Activated CD8-positive, alpha-beta memory T cell treated with anti-CD3 and anti-CD28 coated beads for 1 hour (primary cell): ENCODE measurements at places on chromosomes 12 and 14.
A peak's percentile ranks its signal among the peaks of the same experiment; 100 is the strongest.

GRCh38 chr12:11657511-11657910, 8.0 kb downstream of the ETV6 start:
- no peak for DNase-seq

GRCh38 chr14:94129758-94130414, 482 bp upstream of the IFI27L2 start:
- DNase-seq: no peak

DNA sequence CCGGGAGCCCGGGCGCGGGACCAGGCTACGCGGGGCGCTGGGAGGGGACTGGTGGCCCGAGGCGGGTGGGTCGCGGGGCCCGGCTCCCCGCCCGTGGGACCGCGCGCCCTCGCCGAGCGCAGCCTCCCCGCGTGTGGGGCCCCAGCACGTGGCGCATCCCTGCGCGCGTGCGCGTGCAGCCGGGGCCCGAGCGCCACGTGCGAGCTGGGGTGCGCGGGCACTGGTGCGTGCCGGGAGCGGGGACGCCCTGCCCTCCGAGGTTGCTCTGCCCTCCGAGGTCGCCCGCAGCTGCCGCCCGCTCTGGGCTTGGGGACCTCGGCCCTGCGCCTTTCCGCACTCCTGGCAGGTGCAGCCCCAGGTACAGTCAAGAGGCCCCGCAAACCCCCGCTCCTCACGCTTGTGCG, 365 bp upstream of the CCDC88C start:
- peak; percentile 42 for DNase-seq

- no peak for DNase-seq
These were observed 38.9 kb downstream of the BEGAIN start for GRCh38 chr14:100548295-100548655.

DNA sequence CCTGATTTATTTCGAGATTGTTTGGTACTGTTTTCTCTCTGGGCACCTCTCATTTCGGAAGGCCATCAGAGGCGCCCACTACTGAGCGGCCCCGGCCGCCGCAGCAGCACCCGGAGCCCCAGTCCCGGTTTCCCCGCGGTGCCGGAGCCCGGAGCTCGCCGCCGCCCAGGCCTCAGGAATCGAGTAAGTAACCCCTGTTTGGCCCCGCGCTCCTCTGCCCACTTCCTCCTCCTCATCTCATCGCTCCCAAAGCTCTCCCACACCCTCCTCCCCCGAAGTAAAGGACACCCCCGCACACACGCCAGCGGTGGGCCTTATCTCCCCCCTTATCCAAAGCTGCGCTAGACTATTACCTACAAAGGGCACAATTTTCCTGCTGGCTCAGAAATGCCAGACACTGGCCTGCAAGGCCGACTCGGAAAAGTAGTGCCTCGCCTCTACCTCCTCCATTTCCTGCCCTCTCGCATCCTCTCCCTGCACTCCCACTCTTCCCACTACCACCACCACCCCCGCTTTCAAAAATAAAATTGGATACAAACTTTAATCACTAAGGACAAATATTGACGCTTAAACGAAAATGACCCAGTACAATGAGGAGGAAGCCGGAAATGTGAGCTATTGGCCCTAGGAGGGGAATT, 637 bp upstream of the FOXG1 start:
- DNase-seq: no peak

- DNase-seq: no peak
These were observed 729.2 kb downstream of the LRFN5 start for GRCh38 chr14:42335918-42336317.

DNA sequence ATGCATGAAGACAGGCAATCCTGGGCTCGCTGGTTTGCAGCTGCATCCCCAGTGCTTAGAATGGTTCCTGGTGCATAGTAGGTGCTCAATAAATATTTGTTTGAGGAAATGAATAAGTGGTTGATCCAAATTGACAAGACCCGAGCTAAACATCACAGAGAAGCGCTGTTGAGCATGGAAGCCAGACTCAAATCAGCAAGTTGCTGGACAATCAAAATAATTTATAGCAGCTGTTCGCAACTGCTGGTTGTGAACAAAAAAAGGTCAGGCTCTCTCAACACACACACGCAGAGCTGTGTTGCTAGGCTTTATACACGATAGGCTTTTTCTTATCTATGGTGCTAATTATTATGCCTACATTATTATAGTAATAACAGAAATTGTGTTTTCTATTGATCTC, 190.2 kb downstream of the TBX5 start:
- DNase-seq: no peak

DNA sequence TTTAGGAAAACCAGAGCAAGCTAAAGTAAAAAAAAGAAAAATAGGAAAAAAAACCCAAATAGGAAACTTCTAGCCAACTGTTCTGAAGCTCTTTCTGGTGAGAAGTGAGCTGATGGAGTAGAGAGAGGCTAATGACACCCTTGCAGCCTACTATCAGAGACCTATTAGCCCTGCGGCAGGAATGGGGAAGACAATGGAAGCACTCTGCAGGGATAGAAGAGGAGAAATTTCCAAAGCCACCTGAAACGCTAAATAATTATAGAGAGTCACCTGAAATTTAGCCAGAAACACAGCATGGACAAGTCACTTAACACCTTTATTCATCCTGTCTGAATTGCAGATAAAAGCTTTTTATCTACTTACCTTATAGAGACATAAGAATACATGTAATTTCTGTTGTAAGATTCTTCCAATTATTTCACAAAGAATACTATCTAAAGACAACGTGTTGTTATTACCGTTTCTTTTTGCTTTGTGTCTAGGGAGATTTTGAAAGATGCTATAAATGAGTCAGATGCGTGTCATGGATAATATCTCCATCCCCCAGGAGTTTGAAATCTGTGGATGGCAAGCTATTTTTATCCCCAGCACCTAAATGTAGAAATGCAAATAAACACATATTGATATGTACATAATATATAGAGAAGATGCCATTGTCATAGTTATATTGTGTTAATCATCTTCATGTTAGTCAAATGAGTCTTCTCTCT, 138.6 kb downstream of the TPH2 start:
- DNase-seq: no peak

DNA sequence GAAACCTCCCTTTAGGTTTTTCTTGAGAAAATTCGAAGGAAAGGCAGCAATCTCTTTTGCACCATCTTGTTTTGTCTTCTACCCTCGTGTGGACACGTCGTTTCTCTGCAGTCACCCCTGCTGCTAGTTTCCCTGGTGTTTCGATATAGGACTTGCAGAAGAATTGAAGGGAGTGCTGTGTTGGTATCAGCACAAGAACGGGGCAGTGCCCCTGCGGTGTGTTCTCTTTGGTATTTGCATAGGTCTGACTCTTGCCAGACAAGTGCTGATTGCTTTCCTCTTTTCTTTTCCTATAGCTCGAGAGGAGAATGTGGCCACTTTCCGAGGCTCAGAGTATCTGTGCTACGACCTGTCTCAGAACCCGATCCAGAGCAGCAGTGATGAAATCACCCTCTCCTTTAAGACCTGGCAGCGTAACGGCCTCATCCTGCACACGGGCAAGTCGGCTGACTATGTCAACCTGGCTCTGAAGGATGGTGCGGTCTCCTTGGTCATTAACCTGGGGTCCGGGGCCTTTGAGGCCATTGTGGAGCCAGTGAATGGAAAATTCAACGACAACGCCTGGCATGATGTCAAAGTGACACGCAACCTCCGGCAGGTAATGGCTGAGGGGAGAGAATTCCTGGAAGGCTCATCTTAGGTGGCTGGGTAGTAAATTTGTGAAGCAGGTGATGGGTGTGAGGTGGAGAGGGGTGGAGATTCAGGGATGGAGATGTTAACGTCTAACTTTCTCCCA, 474.8 kb downstream of the NRXN3 start:
- DNase-seq: no peak

GRCh38 chr12:99053616-99054362, 408.7 kb downstream of the APAF1 start:
- no peak for DNase-seq

DNA sequence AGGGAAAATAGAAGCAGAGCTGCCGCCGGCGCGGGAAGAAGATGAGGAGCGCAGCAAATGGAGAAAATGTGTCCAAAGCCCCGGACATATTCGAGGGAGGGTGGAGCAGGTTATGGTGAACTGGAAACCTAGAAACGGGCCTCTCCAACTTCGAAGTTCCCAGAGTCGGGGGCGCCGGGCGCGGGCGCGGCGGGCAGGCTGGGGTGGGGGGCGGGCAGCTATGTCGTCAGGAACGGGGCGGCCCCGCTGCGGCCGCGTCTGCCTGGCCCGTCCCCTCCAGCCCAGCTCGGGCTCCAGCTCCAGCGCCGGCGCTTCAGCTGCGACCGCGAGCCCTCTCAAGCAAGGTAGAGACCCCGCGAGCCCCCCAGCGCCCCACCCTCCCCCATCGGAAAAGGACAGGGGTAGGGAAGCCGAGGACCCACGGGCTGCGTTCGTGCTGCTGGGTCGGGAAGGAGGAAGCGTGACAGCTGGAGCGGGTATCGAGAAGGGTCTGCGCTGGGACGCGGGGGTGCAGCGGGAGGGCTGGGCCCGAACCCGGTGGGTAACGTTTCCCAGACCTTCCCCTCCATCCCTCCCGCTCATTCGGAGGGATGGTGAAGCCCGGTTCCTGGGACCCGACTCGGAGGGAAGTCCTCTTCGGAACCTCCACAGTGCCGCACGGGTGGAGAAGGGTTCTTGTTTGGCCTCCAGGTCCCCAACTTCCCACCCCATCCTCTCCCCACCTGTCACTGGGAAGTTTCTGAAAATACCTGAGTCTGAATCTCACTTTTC, 1.0 kb downstream of the DGKA start:
- DNase-seq: no peak

DNA sequence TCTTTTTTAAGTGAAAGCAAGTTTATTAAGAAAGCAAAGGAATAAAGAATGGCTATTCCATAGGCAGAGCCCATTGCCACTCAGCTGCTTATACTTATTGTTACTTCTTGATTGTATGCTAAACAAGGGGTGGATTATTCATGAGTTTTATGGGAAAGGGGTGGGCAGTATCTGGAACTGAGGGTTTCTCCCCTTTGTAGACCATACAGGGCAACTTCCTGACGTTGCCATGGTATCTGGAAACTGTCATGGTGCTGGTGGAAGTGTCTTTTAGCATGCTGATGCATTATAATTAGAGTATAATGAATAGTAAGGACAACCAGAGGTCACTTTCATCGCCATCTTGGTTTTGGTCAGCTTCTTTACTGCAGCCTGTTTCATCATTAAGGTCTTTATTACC, 66.3 kb upstream of the AMN start:
- DNase-seq: no peak

DNA sequence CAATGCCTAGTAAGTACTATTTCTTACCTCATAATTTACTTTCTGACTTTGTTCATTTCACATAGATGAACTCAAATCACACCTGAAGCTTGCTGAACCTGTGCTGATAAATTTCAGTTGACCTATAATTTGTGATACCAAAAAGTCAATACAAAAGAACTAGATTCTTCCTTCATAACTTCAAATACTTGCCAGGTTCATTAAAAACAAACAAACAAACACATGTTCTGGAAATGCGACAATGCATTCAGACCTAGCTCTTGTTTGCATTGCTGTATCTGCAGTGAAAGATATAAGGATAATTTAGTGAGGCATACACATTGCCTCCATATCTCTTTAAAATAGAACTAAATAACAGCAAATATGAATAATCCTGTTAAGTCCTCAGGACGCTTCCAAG, 221.3 kb downstream of the GXYLT1 start:
- DNase-seq: no peak

DNA sequence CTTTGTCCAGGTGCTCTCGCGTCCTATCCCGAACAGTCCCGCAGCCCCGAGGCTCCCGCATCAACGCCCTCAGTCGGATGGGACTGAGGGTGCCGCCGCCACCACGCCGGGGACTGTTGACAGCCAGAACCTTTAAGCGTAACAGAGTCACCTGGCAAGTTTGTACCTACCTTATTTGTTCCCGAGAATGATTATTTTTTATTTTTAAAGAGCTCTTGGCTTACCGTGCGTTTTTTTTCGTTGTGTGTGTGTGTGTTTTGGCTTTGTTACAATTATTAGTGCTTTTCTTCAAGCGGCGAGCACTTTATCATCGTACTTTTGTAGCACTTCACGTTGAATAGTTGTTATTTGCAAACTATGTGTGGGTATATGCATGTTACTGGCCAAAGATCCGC, 463 bp downstream of the COA8 start:
- no peak for DNase-seq

DNA sequence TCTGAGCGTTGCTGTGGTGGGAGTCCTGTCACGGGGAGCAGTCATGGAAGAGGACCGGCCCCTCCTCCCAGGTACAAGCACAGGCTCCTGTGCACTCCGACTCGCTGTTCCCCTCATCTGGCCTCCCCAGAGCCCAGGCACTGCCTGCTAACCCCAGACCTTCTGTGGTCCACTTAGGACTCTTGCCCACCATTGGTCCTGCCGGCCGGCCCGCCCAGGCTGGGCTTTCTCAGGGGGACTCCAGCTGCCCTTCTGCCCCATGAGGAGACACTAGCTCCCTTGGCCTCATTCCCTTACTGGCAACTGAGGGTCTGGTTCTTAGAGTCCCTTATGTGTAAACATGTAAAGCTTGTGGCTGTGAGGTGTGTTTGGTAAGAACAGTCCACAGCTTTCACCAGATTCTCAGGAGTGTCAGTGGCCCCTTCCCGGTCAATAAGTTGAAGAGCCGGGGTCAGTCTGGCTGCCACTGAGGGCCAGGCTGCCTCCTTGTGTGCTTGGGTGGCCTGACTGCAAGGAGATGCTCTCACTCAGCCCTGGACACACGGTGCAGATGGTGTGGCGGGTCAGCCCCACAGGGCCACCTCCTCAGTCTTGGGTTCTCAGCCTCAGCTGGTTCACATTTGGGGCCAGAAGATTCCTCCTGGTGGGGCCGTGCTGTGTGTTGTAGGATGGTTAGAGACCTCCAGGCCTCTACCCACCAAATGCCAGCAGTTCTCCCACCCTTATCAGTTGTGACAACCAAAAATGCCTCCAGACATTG, 43.6 kb downstream of the DDX51 start:
- DNase-seq: no peak

- DNase-seq: no peak
These were observed 22.9 kb upstream of the RASSF8 start for GRCh38 chr12:25935355-25936144.

- no peak for DNase-seq
These were observed 153.3 kb upstream of the CLEC14A start for GRCh38 chr14:38409071-38409705.

DNA sequence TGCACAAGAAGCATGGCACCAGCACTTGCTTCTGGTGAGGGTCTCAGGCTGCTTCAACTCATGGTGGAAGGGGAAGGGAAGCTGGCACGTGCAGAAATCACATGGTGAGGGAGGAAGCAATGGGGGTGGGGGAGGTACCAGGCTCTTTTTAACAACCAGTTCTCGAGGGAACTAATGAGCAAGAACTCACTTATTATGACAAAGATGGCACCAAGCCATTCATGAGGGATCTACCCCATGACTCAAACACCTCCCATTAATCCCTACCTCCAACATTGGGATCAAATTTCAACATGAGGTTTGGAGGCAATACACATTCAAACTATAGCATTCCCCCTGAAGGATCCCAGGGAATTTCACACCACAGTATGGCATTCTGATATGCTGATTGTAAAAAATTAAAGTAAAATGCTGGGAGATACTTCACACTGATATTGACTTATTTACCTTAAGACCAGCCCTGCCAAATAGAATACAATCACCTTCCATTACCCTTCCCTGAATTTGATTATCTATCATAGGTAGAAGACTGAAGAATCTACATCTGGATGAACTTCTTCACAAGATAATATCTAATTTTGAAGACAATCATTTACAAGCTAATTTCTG, 201.7 kb upstream of the PLXNC1 start:
- no peak for DNase-seq
